ENCODE measurements at places on chromosomes 16 and 17.

GRCh38 chr16:46974352-46974751 is 878 bp upstream of the DNAJA2 start:
- DNase-seq, result no peak

DNA sequence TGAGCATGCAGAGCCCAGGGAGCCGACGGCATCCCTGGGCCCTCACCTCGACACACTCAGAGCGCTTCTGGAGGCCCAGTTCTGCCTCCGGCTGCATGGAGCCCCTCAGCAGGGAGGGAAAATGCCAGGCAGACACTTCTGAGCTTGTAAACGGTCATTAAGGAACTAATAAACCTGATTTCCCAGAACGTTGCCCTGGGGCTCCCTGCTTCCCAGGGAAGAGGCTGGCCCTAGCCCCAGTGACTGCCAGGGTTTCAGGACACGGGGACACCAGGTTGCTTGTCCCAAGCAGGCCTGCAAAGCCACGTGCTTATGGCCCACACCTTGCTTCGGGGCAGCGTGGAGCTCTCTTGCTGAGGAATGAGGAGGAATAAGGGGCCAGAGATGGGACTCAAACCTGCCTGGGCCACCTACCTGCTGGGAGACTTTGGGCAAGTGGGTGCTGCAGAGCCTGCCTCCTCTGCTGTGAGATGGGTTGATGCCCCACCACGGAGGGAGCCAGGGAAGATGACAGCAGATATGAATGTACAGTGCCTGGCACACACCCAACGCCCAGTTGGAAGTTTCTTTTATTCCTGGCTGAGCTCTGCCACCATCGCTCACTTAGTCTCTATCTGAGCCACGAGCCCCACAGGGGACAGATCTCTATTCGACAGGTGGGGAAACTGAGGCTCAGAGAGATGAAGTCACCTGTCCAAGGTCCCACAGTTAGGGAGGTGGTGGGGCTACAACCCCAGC is 5.4 kb downstream of the RHBDF2 start:
- DNase-seq, result no peak

- no peak for DNase-seq
Measured at GRCh38 chr17:55062921-55063320, 94.4 kb downstream of the STXBP4 start.

- DNase-seq, result no peak
Measured at GRCh38 chr16:55204923-55205322, 119.1 kb upstream of the IRX6 start.

GRCh38 chr16:73040136-73040535 is 7.8 kb downstream of the ZFHX3 start:
- DNase-seq, result no peak

GRCh38 chr17:17086585-17086984 is 44.3 kb downstream of the MPRIP start:
- DNase-seq, result no peak

- no peak for DNase-seq
Measured at GRCh38 chr17:33377837-33378595, 84.9 kb upstream of the ASIC2 start.

- DNase-seq, result no peak
Measured at GRCh38 chr16:80936410-80936809, 70.3 kb downstream of the CMC2 start.

DNA sequence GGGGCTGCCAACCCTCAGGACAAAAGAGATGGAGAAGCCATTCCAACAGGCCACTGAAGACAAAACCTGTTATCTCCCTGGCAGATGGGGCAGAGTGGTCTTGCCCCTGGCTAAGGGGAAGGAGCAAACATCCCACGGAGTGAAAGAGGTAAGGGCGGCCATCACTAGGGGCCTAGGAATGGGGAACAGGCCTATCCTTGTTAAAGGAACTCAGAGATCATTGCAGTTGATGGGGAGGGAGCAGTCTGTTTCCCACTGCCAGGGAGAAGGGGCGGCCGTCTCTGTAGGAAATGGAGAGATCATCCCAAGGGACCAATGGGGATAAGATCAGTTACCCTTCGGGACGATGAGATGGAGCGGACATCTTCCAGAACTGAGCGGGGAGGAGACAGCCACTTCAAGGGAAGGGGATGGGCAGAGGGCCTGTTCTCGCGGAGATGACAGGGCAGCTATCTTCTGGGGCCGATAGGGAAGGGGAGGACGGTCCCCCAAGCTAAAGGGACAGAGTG is 581 bp upstream of the TMEM208 start:
- no peak for DNase-seq

DNA sequence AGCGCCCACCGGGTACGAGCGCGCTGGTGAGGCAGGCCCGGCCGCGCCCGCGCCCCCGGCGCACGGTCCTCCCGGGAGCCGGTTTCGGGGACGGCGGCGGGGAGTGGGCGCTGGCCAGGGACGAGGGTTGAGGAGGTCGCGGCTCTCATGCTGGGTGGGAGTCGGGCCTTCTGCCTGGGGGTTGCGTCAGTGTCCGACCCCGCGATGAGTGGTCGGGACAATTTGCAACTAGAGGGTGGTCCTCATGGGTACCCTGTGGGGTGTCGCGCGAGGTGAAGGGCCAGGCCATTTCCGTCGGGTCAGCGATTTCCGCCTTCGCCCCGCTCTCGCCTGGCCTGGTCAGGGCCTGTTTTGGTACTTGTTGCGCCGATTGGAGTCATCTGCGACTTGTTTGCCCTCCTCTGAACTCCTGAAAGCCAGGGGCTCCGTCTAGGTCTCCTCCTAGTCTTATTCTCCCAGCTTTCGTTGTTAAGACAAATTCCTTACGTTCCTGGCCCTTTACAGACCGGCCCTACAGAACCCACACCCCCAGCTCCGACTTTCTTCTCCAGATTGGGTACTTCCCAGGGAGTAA is 14.9 kb downstream of the NAA60 start:
- no peak for DNase-seq

GRCh38 chr16:8880839-8881510 is 1.2 kb upstream of the LITAFD start:
- DNase-seq, result no peak

DNA sequence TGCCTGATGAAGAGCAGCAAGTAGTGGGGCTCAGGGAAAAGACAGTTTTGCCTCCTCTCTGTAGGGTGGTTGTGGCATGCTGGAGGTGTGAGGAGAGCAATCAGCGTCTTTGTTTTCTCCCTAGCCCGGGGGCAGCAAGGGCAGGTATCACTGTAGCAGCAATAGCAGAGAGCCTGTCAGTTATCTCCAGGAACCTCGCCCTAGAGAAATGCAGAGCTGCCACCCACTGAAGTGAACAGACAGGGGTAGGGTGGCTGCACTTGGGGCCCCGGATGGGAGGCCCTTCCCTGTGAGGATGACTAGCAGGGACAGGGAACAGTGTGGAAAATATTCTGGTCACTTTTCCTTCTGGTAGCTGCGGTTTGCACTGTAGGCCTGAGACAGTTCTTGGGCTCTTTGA is 886.5 kb downstream of the CDH8 start:
- no peak for DNase-seq

- no peak for DNase-seq
Measured at GRCh38 chr16:22262460-22262859, 34.7 kb upstream of the POLR3E start.

DNA sequence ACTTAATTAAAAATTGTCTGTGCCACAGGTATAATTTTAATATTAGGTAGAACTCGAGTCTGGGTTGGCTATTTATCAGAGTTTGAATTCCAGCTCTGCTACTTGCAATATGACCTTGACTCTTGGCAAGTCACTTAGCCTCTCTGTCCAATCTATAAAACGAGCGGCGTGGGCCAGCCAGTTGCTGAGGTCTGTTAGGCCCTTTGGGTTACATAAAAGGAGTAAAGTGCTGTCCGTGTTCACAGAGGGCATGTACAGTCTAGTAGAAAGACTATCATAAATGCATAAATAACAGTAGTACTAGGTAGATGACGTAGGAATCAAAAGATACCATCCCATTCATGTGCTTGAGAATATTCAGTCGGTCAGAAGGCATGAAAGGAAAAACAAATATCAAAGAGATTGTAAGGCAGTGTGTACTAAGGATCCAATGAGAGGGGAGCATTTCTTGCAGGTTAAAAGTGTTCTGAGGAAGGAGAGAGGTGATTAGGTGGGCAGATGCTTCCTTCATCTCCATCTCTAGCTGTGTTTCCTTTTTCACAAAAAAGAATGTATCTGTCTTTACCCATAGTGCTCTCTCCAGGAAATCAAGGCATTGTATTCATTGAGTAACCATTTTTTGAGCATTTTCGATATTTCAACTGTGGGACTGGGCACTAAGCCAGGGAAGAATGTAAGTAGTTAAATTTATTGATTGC is 2.4 kb downstream of the TNRC6A start:
- DNase-seq, result no peak

GRCh38 chr17:8332688-8333087 is 7.0 kb upstream of the ODF4 start:
- DNase-seq, result no peak

GRCh38 chr17:48308581-48308980 is 121.4 kb downstream of the SKAP1 start:
- DNase-seq, result no peak

GRCh38 chr17:9334536-9335446 is 240.8 kb downstream of the STX8 start:
- DNase-seq, result no peak

GRCh38 chr16:88102597-88102996 is 151.4 kb downstream of the BANP start:
- no peak for DNase-seq

DNA sequence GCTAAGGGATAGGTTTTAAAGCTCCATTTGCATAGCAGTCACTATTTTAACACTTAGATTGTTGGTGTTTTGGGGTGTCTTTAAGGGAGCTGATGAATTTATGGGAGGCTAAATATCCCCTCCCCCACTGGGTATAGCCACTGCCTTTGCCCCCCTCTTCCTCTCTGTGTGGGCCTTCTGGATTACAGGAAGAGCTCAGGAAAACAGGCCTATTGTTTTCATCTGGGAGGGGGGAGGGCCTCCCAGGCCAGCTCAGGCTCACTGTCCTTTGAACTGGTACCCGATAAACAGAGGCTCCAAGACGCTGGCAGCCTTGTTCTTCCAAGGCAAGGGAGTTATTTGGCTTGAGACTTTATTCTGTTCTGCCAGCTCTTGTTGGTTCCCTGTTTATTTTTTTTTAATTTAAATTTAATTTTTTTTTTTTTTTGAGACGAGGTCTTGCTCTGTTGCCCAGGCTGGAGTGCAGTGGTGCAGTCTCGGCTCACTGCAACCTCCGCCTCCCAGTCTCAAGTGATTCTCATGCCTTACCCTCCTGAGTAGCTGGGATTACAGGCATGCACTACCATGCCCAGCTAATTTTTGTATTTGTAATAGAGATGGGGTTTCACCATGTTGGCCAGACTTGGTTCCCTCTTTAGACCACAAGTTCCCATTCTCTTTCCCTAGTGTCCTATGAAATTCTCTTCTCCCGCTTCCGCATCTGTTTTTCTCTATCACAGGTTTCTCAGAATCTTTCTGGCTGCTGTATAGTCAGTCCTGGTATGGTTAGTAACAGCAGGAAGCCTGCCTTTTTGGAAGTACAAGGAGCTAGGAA is 25.1 kb downstream of the MINK1 start:
- DNase-seq, result no peak

DNA sequence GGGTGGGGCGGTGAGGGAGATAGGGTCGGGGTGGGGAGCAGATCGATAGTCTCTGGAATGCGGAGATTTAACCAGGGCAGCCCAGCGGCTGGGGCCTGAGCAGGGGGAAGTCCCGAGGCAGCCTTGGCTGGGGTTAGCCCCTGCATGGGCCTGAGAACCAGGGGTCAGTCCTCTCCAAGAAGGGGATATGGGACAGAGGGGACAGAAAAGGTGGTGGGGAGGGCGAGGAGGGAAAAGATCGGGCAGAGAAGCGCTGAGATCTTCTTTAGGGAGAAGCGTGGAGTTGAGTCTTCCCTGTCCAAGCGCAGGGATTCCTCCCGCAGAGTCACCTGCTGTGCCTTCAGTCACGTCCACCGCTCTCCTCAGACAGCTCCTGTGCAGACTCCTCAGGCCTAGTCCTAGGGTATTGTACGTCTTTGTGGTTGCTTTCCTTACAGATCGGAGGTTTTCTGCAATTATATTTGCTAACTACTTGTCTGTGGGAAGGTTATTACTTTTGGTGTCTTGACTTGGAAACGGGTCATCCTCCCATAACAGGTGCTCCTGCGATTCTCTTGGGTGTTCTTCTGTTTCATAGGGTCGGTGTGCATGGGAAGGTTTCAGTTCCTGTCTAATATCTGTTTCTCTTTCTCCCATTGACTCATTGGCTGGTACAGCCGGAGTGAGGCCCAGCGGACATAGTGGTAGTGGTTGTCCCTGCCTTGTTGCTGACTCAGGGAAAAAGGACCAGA is 952 bp downstream of the CD300A start:
- no peak for DNase-seq

DNA sequence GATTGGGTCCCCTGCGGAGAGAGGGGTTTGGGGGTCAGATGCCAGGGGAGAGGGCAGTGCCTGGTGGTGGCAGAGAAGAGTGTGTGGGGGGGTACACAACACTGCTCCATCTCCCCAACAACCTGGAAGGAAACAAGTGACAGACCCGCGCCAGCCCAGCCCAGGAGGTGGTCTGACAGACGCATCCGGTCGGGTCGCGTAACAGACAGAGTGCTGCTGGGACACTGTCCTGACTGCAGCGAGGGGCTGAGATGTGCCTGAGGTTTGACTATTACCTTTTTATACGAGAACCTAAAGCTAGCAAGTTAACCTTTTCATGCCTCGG is 16.2 kb downstream of the UNC13D start:
- DNase-seq, result no peak

- no peak for DNase-seq
Measured at GRCh38 chr16:82748026-82748425, 121.3 kb downstream of the CDH13 start.

- no peak for DNase-seq
Measured at GRCh38 chr17:35879773-35880654, at the start of gene CCL5. CCL5 (minus strand) TSS chr17:35880360.

GRCh38 chr17:1301546-1301945 is 22.1 kb downstream of the TRARG1 start:
- no peak for DNase-seq

- no peak for DNase-seq
Measured at GRCh38 chr16:74888232-74888862, 96.6 kb downstream of the WDR59 start.

Data from stimulated activated CD8-positive, alpha-beta memory T cell treated with anti-CD3 and anti-CD28 coated beads, Interleukin-7, amount 100 ng/mL, for 24 hours (primary cell).